ENCODE measurements at places on chromosomes 7 and 10.

DNA sequence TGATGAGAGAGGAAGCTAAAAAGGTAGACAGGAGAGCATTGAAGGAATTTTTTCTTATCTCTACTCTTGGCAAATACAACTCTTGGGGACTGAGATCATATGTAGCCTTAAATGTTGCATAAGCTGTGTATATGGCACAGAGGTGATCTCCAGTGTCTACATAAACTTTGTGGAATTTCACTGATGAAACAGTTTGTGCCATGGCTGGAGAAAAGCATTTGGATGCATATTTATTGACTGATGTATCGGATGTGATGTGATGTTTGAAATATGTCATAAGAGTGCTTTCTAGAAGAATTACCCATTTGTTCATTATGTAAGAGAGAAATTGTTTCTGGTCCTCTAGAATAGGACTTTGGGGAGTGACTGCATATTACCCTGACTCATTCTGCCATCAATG lies 244.9 kb upstream of the LRRTM3 start:
- DNase-seq = no peak

DNA sequence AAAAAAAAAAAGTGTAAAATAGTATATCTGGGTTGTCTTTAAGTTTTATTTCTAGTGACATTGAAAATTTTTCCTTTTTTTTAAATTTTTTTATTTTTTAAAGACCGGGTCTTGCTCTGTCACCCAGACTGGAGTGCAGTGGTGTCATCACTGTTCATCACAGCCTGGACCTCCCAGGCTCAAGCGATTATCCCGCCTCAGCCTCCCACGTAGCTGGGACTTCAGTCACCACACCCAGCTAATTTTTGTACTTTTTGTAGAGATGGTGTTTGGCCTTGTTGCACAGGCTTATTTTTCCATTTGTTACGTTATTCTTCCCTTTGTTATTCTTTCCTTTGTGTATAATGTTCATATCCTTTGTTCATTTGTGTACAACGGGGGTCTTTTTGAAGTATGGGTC lies 30.1 kb downstream of the TSPAN14 start:
- DNase-seq = no peak

- no peak for DNase-seq
Measured at GRCh38 chr10:124033887-124034218, 59.5 kb downstream of the CHST15 start.

- DNase-seq = peak; percentile 74
Measured at GRCh38 chr7:100705320-100705752, 585 bp upstream of the POP7 start.

- no peak for DNase-seq
Measured at GRCh38 chr10:31602541-31603234, 283.7 kb downstream of the ZEB1 start.

GRCh38 chr7:23713285-23714149 lies 3.5 kb downstream of the STK31 start:
- no peak for DNase-seq
